Stimulated activated CD4-positive, alpha-beta T cell treated with anti-CD3 and anti-CD28 coated beads, Interleukin-2, amount 100 ng/mL, for 24 hours (primary cell): ENCODE measurements at places on chromosomes 16 and 17.
A peak's percentile ranks its signal among the peaks of the same experiment; 100 is the strongest.

- DNase-seq, result no peak
These were observed 48.5 kb downstream of the SNX11 start for GRCh38 chr17:48155889-48156611.

DNA sequence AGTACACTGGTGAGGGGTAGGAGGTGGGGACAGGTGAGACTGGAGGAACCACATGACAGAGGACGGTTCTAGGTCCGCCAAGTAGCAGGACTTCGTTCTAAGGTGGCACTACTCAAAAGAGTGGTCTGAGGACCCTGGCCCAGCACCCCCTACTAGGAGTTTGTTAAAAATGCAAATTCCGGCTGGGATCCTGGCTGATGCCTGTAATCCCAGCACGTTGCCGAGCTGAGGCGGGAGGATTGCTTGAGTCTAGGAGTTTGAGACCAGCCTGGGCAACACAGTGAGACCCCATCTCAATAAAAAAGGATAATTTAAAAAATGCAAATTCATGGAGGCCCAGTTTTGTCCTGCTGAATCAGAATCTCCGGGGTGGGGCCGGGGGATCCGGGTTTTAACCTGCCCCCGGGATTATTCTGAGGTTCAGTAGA is 59.1 kb downstream of the WSB1 start:
- no peak for DNase-seq

GRCh38 chr17:48612854-48613691 is 2.0 kb downstream of the HOXB8 start:
- DNase-seq, result peak; percentile 50

- no peak for DNase-seq
These were observed 1.7 kb downstream of the TMEM170A start for GRCh38 chr16:75462806-75463205.

DNA sequence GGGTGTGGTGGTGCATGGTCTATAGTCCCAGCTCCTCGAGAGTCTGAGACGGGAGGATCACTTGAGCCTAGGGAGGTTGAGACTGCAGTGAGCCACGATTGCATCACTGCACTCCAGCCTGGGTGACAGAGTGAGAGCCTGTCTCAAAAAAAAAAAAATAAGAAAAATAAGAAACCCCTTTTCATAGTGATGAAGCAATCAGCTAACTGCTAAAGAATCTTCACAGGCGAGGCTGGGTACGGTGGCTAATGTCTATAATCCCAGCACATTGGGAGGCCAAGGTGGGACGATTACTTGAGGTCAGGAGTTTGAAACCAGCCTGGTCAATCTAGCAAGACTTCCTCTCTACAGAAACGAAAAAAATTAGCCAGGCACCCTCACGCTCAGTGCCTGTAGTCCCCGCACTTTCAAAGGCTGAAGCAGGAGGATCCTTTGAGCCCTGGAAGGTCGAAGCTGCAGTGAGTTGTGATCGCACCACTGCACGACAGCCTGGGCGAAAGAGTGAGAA is 760 bp downstream of the SLFN12L start:
- DNase-seq, result no peak

DNA sequence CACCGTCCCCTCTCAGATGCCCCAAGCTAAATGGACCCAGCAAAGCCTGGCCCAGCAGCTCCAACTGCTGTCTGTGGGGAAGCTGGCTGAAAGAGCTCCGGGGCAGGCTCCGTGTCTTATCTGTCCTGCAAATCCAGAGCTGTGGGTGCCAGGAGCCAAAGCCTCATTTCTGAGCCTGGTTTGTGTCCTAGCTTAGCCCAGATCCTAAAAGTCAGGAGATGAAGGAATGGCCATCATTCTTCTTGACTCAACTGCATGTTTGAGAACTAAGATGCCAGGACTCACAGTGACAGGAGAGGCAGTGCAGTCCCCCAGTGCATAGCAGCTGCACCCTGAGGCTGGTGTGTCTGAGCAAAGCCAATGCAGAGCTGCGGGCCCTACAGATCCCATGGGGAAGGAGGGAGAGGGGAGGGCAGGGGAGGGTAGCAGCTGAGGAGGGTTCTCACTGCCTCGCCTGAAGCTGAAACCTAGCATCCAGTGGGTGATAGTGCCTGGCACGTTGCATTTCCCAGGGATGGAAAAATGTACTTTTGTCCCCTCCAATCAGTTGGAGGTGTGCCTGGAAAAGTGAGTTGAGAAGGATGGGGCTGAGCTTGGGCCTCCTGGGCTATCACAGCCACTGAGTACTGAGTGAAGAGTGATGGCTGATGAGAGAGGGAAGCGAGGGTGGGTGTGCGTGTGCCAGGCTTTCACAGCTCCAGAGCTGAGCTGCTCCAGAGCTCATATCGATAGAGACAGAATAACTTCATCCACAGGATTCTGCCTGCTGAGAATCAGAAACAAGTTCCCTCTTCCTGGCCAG is 24.5 kb upstream of the CD300E start:
- no peak for DNase-seq

DNA sequence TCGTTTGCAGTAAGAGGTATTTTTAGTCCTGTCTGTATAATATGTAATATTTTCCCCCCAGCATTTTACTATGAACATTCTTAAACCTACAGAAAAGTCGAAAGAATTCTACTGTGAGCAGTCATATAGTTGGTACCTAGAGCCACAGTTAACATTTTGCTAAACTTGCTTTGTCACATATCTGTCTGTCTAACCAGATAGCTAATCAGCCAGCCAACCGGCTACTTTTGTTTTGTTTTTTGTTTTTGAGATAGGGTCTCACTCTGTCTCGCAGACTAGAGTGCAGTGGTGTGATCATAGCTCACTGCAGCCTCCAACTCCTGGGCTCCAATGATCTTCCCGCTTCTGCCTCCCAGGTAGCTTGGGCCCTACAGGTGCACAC is 73.3 kb downstream of the ABCC1 start:
- DNase-seq, result no peak

GRCh38 chr16:6377956-6378355 is 954.7 kb upstream of the RBFOX1 start:
- DNase-seq, result no peak

DNA sequence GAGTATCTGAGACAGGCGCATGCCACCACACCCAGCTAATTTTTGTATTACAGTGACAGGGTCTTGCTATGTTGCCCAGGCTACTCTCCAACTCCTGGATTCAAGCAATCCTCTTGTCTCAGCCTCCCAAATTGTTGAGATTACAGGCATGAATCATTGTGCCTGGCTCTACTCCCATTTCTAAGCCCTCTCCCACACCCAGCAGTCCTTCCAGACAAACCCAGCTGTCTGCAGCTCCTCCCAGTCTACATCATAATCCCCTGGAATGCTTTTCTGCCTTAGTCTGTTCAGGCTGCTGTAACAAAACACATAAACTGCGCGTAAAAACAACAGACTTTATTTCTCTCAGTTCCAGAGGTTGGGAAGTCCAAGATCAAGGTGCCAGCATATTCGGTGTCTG is 144.5 kb downstream of the GRIN2A start:
- DNase-seq, result no peak

GRCh38 chr16:52592778-52593177 is 45.8 kb upstream of the TOX3 start:
- no peak for DNase-seq

GRCh38 chr17:64472564-64472963 is 23.6 kb downstream of the MILR1 start:
- no peak for DNase-seq

- no peak for DNase-seq
These were observed 1.6 kb upstream of the MRPL58 start for GRCh38 chr17:75010683-75011400.

- no peak for DNase-seq
These were observed 1.9 kb downstream of the PMP22 start for GRCh38 chr17:15263206-15263579.

GRCh38 chr17:32536736-32537643 is 50.2 kb downstream of the CDK5R1 start:
- no peak for DNase-seq

GRCh38 chr17:6660805-6661463 is 9.4 kb downstream of the C17orf100 start:
- no peak for DNase-seq

GRCh38 chr17:57293077-57293476 is 36.8 kb downstream of the MSI2 start:
- no peak for DNase-seq

DNA sequence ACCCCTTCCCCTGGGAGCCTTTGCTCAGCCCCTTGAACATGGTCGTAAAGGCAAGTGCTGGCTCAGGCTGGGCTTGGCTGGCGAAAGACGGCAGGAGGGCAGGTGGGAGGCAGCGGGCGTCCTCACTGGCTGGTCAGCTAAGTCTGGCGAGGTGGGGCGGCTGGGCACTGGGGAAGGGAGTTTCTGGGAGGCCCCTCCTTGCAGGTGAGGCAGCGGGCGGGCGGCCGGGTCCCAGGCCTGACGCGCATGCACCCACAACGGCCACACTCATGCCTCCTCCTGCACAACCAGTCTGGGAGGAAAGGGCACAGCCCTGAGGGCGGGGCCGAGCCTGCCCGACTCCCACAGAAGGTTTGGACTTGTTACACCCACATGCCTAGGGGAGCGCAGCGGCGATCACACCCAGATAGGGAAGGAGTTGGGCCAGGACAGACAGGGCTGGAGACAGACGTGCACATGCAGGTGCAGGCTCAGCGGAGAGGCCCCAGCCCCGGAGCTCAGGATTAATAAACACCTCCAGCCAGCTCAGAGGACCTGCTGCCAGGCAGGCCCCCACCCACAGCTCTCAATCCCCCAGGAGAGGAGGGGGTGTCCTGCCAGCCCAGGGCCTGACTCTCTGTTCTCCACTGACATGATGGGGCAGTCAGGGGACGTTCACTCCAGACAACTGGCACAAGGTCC is at the start of gene EVPL:
EVPL (minus strand) TSS at position 148 of the 681 bp plus-strand sequence; CDS start at position 40, 108 bp downstream.
- DNase-seq, result no peak

GRCh38 chr17:44314869-44315661 is 6.7 kb downstream of the RUNDC3A start:
- DNase-seq, result peak; percentile 54

GRCh38 chr16:84848986-84849634 is 29.3 kb downstream of the CRISPLD2 start:
- DNase-seq, result no peak
